ENCODE measurements at places on chromosomes 12 and 14. TPM values are rescaled to one million over a fixed set of nuclear protein-coding genes. Genes with fewer than 3 reads are reported as not detected.
A peak's percentile ranks its signal among the peaks of the same experiment; 100 is the strongest.

- DNase-seq: no peak
Measured at GRCh38 chr12:49678711-49679110, 28.5 kb downstream of the FMNL3 start.

- no peak for DNase-seq
Measured at GRCh38 chr14:24310265-24310645, 315 bp downstream of the LTB4R2 start.

GRCh38 chr14:97824218-97824617 is 1027.0 kb downstream of the VRK1 start:
- no peak for DNase-seq

DNA sequence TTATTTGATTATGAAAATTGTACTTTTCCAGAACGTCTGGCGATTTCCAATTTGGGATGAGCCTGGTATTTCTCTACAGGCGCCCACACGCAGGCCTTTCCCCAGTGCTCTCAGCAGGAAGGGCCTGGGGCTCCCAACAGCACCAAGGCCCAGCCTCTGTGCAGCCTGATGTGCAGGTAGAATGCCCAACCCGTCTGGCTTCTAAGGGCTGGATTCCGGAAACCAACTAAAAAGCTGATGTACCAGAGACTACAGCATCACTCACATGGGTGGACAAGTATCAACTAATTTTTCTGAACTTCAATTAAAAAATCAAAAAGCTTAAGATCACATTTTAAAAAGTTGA is 25.8 kb downstream of the CDC42BPB start:
- DNase-seq: no peak

DNA sequence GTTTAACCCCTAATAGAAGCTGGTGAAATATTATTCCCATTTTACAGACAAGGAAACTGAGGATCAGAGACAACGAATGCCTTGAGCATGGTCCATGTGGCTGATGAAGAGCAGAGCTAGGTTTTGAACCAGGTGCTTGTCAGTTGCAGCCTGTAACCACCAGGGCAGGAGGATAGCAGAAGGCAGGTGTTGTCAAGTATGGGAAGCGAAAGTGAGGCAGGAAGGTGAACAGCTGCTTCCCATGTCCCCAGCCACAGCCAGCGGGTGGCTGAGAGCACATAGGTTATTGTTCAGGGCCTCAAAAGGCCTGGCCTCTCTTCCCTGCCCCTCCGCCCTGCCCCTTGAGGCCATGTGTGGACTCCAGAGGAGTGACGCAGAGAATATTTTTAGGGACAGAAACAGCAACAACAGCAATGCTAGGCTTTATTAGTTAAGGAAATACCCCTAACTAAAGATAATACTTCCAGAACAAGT is 39.6 kb downstream of the IQSEC3 start:
- no peak for DNase-seq

GRCh38 chr14:71078500-71078899 is 171.2 kb downstream of the PCNX1 start:
- no peak for DNase-seq

- DNase-seq: no peak
Measured at GRCh38 chr14:36935976-36936678, 236.3 kb downstream of the SLC25A21 start.

GRCh38 chr12:14931791-14932560 is 6.4 kb downstream of the ERP27 start:
- DNase-seq: no peak

DNA sequence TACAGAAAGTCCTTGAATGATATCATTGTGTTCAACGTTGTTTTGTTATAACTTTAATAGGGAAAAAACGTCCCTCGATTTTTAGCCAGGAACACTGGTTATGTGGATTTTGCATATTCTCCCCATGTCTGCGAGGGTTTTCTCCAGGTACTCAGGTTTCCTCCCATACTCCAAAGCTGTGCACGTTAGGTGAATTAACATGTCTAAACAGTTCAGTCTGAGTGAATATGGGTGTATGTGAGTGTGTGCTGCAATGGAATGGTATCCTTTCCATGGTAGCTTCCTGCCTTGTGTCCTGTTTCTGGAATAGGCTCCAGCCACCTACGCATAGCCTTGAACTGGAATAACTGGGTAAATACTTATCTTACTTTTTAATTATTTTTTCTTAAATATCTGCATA is 810.8 kb upstream of the ATXN7L3B start:
- no peak for DNase-seq

GRCh38 chr12:115962216-115962615 is 315.3 kb downstream of the MED13L start:
- no peak for DNase-seq

DNA sequence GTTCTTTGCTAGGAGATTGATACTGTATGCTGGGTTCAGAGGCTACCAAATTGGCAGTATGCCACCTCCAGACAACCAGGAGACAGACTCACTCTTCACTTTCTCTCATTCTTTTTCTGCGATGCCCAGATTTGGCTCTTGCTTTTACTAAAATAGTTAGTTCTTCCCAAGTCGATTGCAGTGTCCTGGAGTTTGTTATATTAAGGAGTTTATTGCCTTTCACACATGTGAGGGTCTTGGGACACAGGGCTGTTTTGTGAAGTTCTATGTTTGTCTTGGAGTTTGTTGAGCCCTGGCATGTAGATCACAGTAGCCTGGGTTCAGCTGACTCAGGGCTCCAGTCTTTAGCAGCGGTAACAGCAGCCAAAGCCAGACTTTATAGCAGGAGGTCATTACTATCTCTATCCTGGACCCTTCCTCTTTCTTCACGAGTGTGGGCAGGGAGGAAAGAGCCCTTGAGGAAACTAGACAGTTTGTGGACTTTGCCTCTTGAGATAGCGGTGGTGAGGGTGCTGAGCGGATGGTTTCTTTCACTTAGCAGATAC is 1.6 kb downstream of the MLEC start:
- peak; percentile 39 for DNase-seq

DNA sequence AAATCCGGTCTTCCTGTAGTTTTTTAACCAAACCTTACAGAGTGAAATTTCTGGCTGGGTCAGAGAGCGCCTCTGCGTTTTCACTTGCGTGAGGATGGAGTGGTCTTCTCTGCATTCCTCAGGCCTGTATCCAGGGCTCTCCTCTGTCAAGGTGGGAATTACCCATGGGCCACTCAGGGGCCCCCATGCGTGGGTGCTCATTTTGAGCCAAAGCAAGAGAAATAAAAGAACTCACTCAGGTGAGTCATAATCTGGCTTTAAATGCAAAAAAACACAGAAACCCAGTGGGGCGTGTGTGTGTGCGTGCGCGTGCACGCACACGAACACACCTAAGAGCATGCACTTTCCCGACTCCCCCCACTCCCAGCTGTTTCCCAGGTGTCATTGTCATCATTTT is 104.0 kb upstream of the PWP1 start:
- DNase-seq: no peak

DNA sequence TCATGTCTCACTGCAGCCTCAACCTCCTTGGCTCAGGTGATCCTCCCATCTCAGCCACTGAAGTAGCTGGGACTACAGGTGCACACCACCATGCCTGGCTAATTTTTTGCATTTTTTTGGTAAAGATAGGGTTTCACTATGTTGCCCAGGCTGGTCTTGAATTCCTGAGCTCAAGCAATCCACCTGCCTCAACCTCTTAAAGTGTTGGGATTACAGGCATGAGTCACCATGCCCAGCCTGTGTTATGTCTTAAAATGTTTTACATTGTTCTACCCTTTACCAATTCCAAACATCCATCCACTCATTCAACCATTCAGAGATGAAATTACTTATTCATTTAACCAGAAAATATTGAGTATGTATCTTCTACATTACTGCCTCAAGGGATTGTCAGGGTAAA is 111.6 kb upstream of the BTG1 start:
- no peak for DNase-seq

DNA sequence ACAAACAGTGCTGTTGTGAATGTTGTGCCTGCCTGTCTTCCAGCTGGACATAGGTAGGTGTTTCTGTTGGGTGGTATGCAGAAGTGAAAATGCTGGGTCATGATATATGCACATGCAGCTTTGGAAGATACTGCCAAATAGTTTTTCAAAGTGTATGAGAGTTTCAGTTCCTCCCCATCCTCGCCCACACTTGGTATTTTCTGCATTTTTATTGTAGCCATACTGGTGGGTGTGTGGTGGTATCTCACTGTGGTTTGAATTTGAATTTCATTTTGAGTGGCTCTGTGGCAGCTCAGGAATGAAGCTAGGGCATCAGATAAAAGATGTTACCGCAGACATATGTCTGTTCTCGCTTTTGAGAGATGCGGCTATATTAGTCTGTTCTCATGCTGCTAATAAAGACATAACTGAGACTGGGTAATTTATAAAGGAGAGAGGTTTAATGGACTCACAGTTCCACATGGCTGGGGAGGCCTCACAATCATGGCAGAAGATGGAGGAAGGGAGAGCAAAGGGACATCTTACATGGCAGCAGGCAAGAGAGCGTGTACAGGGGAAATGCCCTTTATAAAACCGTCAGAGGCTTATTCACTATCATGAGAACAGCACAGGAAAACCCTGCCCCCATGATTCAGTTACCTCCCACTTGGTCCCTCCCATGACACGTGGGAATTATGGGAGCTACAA is 183.1 kb downstream of the CAND1 start:
- no peak for DNase-seq

DNA sequence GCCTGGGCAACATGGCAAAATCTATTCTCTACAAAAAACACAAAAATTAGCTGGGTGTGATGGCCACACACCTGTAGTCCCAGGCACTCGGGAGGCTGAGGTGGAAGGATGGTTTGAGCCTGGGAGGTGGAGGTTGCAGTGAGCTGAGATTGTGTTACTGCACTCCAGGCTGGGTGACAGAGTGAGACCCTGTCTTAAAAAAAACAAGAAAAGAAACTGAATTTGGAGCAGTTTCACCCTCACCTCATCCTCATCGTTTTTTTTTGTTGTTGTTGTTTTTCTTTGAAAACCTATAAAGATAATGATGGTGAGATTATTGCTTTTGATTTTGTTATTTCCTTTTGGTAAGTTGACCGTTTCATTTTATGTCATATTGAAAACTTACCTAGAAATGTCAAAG is 60.7 kb downstream of the SLC38A6 start:
- DNase-seq: no peak

- DNase-seq: no peak
Measured at GRCh38 chr12:76317976-76318375, 30.2 kb downstream of the BBS10 start.

DNA sequence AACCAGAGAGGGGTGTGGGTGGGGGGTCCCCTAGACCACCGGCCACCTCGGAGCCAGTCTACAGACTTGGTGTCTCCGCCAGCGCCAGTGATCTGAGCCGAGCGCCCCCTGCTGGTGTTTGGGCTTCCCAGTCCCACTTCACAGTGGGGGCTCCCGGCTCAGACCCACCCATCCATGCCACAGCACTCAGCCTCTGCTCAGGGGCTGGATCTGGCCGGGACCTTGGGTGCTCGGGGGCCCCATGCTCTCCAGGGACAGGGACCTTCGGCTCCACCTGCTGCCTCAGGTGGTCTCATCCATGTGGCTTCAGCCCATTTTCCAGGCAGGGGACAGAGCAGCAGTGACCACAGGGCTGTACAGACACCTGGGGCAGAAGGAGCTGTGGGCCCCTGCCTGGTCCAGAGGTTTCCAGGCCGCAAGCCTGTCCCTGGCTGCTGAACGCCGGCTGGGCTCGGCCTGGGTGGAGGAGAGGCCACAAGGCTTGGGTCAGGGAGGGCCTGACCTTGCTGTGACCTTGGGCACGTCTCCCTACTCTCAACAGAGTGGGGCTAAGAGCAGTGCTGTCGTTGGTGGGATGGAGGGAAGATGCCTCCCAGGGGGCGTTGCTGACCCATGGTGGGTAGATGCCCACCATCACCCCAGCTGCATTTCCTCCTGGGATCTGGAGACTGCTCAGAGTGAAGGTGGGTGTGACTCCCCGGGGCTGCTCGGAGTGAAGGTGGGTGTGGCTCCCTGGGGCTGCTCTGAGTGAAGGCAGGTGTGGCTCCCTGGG is 86.3 kb downstream of the KIF26A start:
- no peak for DNase-seq

GRCh38 chr12:114506651-114507050 is 100.7 kb upstream of the TBX5 start:
- no peak for DNase-seq

- DNase-seq: no peak
Measured at GRCh38 chr14:61644834-61645233, 50.5 kb upstream of the HIF1A start.

DNA sequence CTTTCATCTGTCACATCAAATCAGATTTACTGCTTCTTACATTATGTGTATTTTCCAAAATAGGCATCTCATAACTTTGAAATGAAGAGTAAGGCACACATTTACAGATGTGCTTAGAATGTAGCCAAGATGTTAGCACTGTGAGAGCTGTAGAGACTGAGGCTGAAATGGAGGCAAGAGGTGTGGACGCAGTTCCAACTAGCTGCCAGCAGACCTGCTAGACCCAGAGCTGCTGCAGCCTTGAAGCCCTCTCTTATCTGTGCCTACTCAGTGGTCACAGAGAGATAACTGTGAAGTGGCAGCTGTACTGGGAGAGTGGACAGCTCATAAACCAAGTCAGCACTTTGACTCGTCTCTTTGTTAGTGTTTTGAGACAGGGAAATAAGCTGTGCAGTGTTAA is 470.9 kb downstream of the CCER1 start:
- no peak for DNase-seq

GRCh38 chr12:27571463-27571862 is 47.5 kb downstream of the PPFIBP1 start:
- peak; percentile 66 for DNase-seq

- DNase-seq: peak; percentile 67
Measured at GRCh38 chr14:104436047-104436591, 143.4 kb upstream of the C14orf180 start.

DNA sequence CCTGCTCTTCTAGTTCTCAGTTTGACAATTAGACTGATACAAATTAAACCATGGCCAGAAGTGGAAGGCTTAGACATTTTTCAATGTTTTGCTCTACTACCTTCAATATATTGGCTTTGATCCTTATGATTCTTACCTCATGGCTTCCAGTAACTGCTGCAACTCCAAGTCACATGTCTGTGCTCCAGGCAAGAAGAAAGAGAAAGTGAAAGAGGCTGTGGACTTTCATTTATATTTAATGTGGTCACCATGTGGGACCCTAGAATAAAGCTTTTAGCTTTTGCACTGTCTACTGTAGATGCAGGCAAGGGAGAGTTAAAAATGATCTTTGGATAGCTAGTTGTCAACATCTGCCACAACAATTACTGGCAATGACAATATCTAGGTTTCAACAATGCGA is 214.3 kb upstream of the PDE3A start:
- DNase-seq: peak; percentile 41

DNA sequence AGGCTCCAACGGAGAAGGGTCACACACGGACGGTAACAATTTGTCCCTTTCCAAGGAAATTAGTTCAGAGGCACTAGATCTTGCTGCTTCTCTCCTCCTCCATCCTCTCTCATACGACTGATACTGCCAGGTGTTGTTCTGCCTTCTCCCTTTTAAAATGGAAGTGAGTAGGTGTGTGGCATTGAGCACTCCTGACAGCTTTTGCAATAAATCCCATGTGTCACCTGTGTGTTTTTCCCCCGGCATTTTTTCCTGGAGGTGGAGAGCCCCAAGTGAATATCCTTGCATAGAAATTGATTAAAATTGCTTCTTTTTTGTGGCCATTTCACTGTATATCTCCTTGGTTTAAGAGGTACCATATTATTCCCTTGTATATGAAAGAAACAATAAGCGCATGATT is 26.2 kb upstream of the AKAP5 start:
- DNase-seq: no peak

The CCDC38 gene
- not detected for total RNA-seq

The CIROP gene
- total RNA-seq: not detected

The SOAT2 gene
- total RNA-seq: not detected

The TAS2R7 gene
- total RNA-seq: not detected

The TGFB3 gene
- 1.8 TPM for total RNA-seq

The DHH gene
- total RNA-seq: not detected

The ANGEL1 gene
- 6.6 TPM for total RNA-seq

The CLEC7A gene
- not detected for total RNA-seq

The FGF23 gene
- total RNA-seq: not detected
